ENCODE measurements at places on chromosomes 2 and 18. TPM values are rescaled to one million over a fixed set of nuclear protein-coding genes. Genes with fewer than 3 reads are reported as not detected.

The DYNC1I2 gene
- 72.6 TPM for total RNA-seq

The NEB gene
- total RNA-seq: 0.06 TPM

The MDH1 gene
- 407 TPM for total RNA-seq

The PID1 gene
- total RNA-seq: 2.5 TPM

The ALKAL2 gene
- total RNA-seq: not detected

The DSC3 gene
- total RNA-seq: 0.02 TPM

The LRP1B gene
- total RNA-seq: 0.76 TPM

The NMUR1 gene
- not detected for total RNA-seq

The CTNNA2 gene
- 0.39 TPM for total RNA-seq

The RGPD3 gene
- not detected for total RNA-seq

The FRZB gene
- total RNA-seq: 0.08 TPM

GRCh38 chr2:98884658-98885057 lies 51.4 kb downstream of the CRACDL start:
- DNase-seq: no peak

DNA sequence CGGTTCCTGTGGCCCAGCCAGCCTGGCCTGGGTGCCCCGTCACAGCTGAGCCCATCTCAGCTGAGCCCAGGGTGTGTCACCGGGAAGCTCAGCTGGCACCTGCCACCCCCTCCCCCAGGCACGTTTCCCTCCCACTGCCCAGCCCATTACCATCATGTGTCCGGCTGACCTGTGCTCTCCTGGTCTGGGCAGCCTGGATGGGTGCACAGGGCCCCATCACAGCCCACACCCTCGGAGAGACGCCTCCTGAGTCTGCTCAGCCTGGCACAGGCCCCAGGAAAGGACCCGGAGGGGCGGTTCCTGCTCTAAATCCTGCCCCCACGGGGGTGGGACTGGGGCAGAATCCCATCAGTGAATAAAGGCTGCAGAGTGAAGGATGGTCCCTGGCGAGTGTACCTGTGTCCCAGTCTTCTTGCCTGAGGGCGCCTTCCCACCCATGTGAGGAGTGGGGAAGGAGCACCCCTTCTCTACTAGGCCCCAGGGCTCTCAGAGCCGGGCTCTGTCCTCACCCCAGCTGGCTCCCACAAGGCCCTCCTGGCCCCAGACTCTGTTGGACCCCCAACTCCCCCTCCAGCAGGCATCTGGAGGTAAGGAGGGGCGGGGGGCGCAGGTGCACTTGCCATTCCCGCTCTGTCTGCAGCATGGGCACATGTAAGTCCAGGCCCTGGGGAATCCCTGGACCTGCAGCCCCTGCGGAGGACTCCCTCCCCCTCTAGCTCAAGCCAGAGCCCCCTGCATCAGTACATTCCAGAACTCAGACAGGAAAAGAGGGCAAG lies 21.2 kb downstream of the GPC1 start:
- no peak for DNase-seq

DNA sequence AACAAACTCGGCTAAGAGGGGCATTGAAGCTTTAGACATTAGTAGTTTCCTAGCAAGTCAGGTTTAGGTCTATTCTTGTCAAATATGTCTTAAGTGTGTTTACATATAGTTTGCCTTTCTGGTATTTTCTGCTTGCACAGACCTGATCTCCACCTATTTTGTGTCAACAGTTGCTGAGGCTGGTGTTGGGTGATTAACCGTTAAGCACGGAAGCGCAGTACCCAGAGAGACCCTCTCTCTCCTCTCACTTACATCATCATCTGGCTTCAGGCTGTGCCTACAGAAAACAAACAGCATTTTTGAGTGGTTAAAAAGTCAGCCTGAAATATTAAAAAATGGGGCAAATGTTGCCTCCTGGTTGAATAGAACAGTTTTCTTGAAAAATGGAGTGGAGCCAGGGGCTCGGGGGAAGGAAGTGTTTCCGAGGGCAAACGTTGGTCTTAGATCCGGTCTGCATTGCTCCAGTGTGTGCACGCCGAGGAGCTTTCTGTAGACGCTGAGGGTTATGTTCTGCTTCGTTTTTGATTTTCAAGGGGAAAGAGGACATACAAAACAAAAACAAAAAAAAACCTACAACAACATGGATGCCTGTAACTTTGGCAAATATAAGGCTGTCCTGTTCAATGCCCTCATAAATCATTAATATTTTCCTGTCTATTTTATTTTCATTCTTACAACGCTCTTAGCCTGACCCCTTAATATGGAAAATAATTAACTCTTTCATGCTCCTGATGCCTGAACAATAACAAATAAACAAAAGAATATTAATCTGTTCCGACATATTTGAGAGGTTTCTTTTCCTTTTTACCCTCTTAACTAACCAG lies 120.8 kb downstream of the MEIS1 start:
- DNase-seq: no peak

GRCh38 chr2:45330637-45331409 lies 280.2 kb downstream of the SRBD1 start:
- DNase-seq: no peak

GRCh38 chr2:190910341-190911136 lies 29.9 kb downstream of the GLS start:
- peak; percentile 22 for DNase-seq

DNA sequence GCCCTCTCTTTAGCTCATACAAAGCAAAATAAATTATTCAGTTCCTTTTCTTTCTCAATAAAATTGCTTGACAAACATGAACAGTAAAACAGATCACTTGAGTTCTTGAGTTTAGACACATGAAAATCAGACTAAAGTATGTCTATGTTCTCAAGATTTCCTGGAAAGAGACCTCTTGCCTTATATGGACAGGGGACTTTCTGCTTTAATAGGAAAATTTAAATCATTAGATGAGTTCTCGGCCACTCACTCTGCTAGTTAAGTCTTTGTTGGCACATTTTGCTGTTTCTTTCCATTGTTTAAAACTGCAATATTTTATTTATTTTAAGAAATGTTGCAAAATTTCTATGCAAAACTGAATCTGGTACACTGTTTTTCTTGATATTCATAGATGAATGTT lies 207.8 kb downstream of the RND3 start:
- DNase-seq: no peak

GRCh38 chr2:239476029-239476756 lies 75.4 kb upstream of the HDAC4 start:
- DNase-seq: no peak

DNA sequence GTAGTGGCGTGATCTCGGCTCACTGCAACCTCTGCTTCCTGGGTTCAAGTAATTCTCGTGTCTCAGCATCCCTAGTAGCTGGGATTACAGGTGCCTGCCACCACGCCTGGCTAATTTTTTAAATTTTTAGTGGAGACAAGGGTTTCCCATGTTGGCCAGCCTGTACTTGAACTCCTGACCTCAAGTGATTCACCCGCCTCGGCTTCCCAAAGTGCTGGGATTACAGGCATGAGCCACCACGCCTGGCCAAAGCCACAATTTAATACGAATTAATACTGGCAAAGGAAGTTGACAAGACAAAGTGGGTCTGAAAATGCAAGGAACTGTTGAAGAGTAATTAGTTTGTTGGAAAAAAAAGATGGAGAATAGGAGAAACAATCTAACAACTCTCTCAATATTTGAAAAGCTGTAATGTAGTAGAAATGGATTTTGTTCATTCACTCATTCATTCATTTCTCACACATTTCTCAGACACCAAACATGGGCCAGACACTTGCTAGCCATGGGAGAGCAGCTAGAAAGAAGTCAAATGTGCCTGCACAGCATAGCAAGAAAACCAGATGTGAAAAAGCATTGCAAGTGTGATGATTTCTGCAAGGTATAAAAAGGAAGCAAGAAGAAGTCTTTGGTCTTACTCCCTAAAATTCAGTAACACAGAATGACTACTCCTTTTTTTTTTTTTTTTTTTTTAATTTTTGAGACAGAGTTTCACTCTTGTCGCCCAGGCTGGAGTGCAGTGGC lies 39.4 kb upstream of the ATL2 start:
- no peak for DNase-seq

GRCh38 chr2:227230151-227230550 lies 65.7 kb downstream of the COL4A3 start:
- DNase-seq: no peak

Measured in H4 (cell line).